ENCODE measurements at places on chromosomes 11 and 22.

GRCh38 chr11:85699957-85700741 lies 14.2 kb upstream of the CCDC89 start:
- DNase-seq: no peak

DNA sequence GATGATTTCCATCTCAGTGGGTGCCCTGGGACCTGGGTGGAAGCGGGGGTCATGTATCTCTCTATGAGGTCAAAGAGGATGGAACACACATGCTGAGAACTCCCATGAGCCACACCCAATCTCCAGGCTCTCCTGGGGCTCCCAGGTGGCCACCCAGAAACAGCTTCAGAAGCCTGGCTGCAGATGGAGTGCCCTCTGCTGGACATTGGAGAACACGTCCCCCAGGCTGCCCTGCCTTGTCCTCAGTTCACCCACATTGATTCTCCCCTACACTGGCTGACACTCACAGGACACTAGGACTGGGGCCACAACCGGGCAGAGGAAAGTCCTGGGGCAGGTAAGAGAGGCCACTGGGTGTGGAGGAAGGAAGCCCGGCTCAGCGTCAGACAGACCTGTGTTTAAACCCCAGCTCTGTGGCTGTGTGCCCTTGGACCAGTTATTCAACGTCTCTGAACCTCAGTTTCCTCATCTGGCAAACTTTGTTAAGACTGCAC lies 4.5 kb upstream of the NOL12 start:
- peak; percentile 63 for DNase-seq

DNA sequence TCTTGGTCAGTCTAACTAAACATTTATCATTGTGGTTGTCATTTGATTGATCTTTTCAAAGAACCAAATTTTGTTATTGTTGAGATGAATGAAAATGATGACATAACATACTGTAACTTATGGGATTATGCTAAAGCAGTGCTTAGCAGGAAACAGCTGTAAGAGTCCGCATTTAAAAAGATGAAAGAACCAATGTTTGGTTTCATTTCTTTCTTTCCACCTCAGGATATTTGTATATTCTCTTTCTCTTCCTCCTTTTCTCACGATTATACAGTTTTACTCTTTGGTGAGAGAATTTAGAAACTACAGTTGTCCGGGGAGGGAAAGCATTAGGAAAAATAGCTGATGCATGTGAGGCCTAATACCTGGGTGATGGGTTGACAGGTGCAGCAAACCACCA lies 23.1 kb downstream of the PIH1D2 start:
- DNase-seq: no peak

DNA sequence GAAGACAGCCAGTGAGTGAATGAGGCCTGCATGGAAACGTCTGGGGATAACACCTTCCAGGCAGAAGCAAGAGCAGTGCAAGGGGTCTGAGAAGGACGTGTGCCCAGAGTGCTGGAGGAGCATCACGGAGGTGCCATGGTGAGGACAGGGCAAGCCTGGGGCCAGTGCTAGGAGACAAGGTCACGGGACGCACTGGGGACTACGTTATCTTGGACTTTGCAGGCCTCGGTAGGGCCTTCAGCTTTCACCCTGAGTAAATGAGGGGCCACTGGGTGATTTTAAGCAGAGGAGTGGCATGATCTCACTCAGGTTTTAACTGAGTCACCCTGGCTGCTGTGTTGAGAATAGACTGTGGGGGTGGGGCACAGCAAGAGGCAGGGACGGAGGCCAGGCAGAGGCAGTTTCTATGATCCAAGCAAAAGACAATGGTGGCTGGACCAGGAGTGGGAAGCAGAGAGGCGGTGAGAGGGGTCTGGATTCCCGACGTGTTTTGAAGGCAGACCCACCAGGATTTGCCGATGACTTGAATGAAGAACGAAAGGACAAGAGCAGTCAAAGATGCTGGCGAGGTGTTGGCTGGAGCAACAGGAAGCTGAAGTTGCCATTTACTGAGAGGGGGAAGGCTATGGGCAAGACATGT lies 102.7 kb upstream of the PARVA start:
- no peak for DNase-seq

DNA sequence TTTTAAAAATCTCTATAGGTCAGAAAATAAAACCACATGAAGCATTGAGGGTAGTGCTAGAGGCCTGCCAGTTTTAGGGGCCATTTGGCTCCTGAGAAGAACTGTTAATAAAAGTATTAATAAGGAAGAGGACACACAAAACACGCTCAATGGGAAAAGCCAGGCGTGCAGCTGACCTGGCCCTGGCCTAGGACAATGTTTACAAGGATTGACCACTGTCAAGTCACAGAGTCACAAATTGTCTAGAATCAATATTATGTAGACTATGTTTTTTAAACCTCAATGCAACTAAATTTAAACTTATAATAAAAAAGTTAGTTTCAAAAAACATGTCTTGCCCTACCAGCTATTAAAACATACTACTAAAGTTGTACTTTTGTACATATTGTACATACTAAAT lies 89.4 kb downstream of the YAP1 start:
- DNase-seq: no peak

DNA sequence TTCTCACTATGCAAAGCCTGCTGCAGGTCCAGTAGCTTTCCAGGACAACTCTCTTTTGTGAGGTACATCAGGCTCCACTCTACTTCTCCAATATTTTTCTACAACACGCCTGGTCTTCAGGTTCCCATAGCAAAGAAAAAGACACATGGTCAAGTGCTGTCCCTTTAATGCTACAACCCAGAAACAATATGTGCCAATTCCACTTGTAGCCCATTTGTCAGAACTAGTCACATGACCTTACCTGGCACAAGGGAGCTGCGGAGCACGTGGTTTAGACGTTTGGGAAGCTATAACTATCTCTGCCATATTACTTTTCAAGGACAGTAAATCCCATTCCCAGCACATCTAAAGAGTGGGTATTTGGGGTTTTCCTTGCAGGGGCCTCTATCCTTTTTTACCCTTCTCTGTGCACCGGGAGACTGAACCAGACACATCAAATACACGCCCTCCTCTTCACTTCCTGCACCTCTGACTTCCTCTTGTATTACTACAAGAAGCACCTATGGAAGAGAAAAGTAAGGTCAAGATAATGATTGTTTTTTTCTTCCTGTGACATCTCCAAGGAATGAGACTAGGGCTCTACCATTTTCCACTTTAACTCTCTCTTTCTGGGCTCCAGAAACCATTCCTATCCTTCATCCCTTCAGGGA lies 237.6 kb downstream of the ETS1 start:
- no peak for DNase-seq

- no peak for DNase-seq
Observed at GRCh38 chr22:40703736-40704135, 24.5 kb downstream of the MCHR1 start.

DNA sequence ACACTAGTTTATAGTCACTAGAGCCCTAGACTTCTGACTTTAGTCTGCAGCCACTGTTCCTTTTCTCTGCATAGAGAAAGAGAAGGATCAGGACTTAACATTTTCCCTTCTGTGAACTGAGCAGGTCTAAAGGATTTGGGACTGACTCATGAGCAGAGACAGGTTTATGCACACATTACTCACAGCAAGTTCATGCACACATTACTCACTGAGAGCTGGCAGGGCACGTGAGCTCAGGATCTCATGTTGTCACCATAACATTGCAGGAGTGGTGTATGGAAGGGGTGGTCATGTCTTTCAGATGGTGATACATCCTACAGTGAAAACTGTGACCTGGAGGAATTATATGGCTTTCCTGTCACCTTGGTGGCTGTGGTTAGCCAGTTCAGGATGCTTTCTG lies 56.4 kb downstream of the CEP164 start:
- peak; percentile 29 for DNase-seq

GRCh38 chr22:32122899-32123298 lies 36.2 kb downstream of the C22orf42 start:
- DNase-seq: no peak

DNA sequence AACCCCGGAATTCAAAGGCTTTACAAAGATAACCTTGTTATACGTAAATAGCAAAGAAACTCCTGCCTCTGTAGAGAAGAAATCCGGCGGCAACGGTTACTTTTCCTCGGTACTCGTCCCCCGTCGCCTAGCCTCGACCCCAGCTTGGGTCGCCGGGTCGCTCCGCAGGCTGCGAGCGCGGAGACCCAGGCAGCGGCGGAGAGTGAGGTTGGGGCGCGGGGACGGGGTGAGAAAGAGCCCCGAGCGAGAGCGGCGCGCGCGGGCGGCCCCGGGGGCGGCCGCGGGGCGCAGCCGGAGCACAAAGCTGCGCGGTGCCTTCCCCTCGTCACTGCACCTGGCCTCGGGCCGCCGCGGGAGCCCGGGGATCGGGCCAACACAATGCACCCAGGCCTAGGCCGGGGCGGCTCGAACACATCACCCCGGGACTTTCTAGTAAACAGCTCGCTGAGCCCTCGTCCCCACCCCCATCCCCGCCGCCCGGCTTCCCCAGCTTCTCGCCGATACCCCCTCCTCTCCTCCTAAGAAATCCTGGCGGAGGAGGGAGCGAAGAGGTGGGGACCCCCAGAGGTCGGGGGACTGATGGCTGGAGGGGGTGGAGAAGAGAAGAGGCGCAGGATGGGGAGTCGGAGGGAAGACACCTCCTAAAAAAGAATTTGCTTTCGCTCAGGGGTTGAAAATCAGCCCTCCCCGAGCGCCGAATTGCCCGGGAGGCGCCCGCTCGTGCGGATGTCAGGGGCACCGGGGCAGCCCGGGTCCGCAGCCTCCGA lies 845 bp downstream of the MPPED2 start:
- no peak for DNase-seq

GRCh38 chr22:27859336-27859735 lies 57.8 kb upstream of the MN1 start:
- DNase-seq: no peak

DNA sequence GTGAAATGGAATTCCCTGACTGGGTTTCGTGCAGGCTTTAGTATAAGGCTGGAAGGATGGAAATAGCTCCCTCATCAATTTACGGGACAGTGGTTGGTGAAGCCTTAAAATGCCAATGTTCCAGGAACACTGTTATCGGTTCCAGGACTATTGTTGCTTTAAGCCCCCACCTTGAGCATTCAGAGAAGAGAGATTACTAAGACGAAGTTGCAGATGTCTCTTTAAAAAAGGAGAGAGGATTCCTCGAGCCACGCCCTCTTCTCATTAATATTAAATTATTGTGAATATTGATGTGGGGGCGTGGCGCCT lies 195 bp upstream of the CREB3L1 start:
- DNase-seq: no peak

DNA sequence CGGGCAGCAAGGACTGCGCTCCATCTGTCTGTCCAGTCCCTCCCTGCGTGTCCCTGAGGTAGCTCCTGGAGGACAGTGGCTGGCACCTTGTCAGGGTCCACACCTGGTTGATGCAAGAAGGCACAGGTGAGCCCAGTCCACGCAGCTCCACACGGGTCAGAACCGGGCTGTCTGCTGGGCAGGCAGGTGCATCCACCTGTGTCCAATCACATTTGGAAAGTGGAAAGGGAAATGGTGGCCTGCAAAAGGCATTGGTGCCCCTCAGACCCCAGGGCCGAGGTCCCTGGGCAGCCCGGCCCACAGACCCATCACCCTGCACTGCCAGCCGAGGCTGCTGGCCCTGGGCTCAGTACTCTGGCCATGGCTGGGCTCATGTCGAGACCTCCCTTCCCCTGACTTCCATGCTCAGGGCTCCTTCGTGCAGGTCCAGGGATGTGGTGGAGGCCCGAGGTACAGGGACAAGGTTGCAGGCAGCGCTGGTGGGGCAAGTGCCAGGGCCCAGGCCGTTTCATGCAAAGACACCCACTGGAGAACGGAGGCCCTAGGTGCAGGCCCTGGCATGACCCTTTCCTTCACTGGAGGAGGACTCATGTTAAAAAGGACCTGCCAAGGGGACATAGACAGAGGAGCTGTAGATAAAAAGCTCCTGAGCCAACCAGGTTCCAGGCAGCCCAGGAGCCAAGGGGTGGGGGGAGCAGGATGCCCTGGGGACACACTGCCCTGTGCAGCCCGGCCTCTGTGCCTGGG lies 38.9 kb upstream of the TH start:
- no peak for DNase-seq

DNA sequence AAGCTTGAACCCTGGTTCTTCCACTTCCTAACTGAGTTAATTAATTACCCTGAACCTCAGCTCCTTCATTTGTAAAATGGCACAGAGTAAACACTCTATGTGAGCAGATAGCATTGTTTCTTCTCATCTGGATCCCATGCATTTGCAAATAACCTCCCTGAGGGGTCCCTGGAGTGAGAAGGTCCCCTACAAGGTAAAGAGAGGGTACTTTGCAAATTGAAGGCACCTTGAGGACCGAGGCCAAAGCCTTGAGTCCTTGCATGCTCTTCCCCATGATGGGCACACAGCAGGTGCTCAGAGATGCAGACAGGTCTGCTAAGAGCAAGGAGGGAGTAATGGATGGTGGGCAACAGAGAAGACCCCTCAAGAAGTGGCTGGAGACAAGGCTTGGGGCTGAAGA lies 33.2 kb downstream of the OTOG start:
- DNase-seq: no peak

DNA sequence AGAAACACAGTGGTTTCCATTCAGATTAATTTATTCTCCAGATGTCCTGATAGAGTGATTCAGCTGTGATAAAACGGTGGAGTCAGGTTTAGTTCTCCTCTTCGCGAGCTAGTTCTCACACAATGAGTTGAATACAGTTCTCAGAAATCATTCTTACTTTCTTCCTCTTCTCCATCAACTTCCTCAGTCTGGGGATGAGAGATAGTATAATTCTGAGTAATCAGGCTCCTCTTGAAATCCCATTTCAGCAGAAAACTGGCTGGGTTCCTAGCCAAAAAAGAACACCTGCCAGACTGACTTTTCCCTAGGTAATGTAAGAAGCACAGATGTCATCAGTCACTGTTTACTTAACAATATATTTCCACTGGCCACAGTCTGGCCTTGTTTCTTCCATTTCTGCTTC lies 76.7 kb downstream of the SVIP start:
- DNase-seq: no peak

- DNase-seq: peak; percentile 54
Observed at GRCh38 chr11:36702330-36703054, 104.5 kb upstream of the RAG2 start.

DNA sequence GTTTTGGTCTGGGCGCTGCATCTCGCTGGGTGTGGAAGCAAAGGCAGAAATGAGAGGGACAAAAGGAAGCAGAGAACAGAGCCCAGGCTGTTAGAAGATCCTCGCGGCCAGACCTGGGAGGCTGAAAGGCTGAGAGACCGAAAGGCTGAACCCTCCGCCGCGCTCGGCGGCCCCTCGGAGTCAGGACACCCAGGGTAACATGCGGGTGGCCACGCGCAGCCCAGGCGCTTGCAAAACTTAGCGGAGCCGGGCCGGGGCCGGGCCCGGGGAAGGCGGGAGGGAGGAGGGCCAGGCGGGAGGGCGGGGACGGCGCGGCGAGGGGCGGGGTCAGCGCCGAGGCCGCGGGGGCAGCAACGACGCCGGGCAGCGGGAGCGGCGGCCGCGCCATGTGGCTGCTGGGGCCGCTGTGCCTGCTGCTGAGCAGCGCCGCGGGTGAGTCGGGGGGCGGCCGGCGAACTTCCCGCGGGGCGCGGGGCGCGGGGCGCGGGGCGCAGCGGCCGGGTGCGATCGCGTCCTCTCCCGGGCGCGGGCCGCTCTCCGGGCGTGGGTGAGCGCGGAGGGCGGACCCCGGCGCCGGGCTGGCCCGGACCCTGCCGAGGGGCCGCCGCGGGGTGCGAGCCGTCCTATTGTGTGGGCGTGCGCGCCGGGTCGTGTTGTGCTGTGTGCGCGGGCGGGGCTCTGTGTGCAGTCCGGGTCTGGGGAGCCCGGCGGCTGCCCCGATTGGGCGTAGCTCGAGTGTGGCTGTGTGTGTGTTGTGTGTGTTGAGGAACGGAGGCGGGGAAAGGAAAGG lies at the start of gene LDLRAD3:
Gene LDLRAD3 (plus strand): TSS at position 350 of the 790 bp plus-strand sequence. CDS start 37 bp downstream, at position 387.
- DNase-seq: peak; percentile 23
